ENCODE measurements at places on chromosomes 3 and 15.

DNA sequence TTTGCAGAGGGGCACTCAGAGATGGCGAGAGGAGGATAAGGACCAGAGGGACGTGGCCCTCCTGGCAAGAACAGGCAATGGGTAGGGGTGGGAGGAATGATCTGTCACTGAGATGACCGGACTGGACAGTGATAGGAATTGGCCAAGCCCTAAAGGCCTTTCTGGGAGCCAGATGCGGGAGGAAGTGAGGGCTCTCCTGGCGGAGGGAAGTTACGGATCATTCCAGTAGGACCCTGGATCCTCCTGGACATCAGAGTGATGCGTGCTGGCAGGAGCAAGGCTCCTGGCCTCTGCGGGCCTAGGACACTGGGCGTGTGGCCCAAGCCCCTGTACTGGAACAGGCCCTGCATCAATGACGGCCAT, 23.4 kb downstream of the KIF7 start:
- H3K36me3 ChIP-seq, result peaks cover 77% of the 10 kb centered on the region
- no peak overlapping the region for H3K27ac ChIP-seq

- no peak for ATAC-seq
- no peaks in the 10 kb centered on the region for H3K4me1 ChIP-seq
- H3K27me3 ChIP-seq, result no peaks in the 10 kb centered on the region
- H3K27ac ChIP-seq, result no peak overlapping the region
Observed at GRCh38 chr3:72316501-72317279, 531.6 kb downstream of the SHQ1 start.

DNA sequence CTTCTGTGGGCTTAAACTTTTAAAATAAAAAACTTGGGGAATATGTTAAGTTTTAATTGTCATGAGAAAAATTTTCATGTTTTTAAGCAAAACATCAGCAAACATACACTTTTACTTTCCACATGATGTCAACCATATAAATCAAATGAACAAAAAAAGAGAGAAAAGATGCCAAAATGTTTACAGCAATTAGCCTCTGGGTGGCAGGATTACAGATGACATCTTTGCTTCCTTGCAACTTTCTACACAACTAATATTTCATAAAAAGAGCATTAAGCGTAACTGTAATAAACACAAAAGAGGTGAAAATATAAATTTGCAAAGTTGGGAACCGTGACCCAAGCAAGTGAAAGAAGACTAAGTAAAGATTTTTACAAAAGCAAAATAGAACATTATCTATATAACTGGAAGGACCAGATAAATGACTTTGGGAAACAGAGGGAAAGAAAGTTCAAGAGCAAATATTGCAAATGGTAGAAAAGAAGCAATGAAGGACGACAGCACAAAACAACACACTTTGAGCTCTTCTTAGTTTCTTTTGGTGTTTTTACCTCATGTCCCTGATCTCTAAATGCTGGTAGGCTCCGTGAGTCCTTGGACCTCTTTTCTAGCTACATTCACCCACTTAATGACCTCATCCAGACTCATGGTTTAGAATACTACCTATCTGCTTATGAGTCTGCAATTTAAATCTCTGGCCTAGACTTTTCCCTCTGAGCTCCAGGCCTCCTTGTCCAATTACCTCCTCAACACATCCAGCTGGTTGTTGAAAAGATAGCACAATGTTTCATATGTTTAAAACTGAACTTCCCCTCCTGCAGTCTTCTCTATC, 9.4 kb downstream of the TP53BP1 start:
- H3K4me1 ChIP-seq, result no peaks in the 10 kb centered on the region
- no peak overlapping the region for H3K4me3 ChIP-seq
- H3K27me3 ChIP-seq, result no peaks in the 10 kb centered on the region
- no peak for ATAC-seq
- H3K27ac ChIP-seq, result no peak overlapping the region

DNA sequence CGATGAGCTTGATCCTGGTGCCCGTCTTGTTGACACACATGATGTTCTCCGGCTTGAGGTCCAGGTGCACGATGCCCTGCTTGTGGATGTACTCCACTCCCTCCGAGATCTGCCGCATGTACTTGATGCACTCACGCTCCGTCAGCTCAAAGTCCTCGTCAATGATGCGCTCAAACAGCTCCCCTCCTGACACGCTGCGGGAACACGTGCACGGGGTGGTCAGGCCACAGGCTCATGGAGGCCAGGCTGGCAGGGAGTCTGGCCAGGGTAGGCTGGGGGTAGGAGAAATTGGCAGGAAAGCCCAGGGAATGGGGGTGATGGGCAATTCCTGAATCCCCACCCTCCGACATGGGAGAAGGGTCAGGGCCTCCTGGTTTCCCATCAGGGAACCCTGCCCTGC, 55.5 kb upstream of the HACD2 start:
- peaks cover 7% of the 10 kb centered on the region for H3K4me1 ChIP-seq
- no peaks in the 10 kb centered on the region for H3K27me3 ChIP-seq
- H3K36me3 ChIP-seq, result peaks cover 71% of the 10 kb centered on the region
- ATAC-seq, result no peak
- H3K27ac ChIP-seq, result peak overlapping the region; percentile 92

- no peak overlapping the region for H3K27ac ChIP-seq
- H3K4me1 ChIP-seq, result no peaks in the 10 kb centered on the region
Observed at GRCh38 chr3:104519468-104520227, 847.1 kb upstream of the ALCAM start.

DNA sequence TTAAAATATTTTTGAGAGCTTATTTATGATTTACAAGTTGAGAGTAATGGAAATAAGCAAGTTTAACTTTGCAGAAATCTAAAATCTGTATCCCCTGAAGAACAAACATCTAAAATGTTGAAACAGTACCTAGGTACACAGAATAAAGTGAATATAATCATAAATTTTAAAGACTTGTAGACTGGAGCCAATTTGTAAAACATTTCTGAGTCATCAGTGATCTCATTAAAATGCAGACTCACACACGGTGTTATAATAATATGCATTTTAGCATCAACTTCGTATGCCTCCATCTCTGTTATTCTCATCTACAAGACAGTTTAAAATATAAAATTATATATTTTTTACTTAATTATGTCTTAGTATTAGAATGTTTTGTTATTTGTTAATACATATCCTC, 399.5 kb upstream of the GOLIM4 start:
- no peak overlapping the region for H3K4me3 ChIP-seq
- H3K36me3 ChIP-seq, result no peaks in the 10 kb centered on the region
- peaks cover 7% of the 10 kb centered on the region for H3K4me1 ChIP-seq
- ATAC-seq, result no peak
- no peak overlapping the region for H3K27ac ChIP-seq

GRCh38 chr3:129593595-129594339, 12.7 kb downstream of the PLXND1 start:
- peak overlapping the region; percentile 4 for H3K4me3 ChIP-seq
- no peaks in the 10 kb centered on the region for H3K4me1 ChIP-seq

- no peaks in the 10 kb centered on the region for H3K4me1 ChIP-seq
- H3K27me3 ChIP-seq, result no peaks in the 10 kb centered on the region
- no peaks in the 10 kb centered on the region for H3K36me3 ChIP-seq
- no peak for ATAC-seq
Observed at GRCh38 chr3:31880020-31880419, 101.0 kb downstream of the OSBPL10 start.

DNA sequence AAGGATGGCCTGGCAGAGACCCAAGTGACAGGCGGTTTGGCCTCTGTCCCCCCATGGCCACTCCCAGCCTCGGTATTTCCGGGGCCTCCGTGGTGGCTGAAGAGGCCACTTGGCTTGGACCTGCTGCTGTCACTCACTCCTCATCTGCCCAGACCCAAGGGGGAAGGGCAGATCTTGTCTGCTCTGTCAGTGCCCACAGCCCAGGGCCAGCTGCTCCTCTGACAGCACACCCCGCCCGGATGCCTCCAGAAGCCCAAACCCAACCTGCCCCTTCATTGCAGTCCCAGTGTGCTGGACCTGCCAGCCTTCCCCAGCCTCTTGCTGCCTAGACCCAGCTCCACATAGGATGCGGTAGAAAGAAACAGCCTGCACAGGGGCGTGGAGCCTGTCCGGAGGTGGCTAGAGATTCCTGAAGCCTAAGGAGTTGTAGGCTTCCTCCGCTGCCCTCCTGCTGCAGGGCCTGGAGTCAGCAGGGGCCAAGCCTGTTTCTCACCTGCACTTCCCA, 52.0 kb downstream of the MAGEF1 start:
- no peaks in the 10 kb centered on the region for H3K27me3 ChIP-seq
- no peak for ATAC-seq
- no peaks in the 10 kb centered on the region for H3K4me1 ChIP-seq
- H3K27ac ChIP-seq, result no peak overlapping the region
- H3K36me3 ChIP-seq, result no peaks in the 10 kb centered on the region

DNA sequence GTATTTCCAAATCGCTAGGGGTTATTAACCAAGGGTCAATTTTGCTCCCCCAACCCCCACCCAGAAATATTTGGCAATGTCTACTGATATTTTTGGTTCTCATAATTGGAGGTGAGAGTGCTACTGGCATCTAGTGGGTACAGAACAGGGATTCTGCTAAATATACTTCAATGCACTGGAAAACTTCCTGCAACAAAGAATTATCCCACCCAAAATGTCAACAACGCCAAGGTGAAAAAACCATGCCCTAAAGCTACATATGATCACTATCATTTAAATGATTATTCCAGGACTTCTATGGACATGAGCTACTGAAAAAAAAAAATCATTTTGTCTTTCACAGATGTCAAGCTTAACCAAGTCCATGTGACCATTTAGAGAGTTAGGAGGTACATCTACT, 867.9 kb downstream of the FHIT start:
- no peaks in the 10 kb centered on the region for H3K4me1 ChIP-seq
- no peaks in the 10 kb centered on the region for H3K27me3 ChIP-seq
- ATAC-seq, result no peak
- H3K27ac ChIP-seq, result no peak overlapping the region
- H3K4me3 ChIP-seq, result no peak overlapping the region

- no peaks in the 10 kb centered on the region for H3K4me1 ChIP-seq
- H3K4me3 ChIP-seq, result no peak overlapping the region
- no peak overlapping the region for H3K27ac ChIP-seq
- peaks cover 16% of the 10 kb centered on the region for H3K27me3 ChIP-seq
- ATAC-seq, result no peak
- no peaks in the 10 kb centered on the region for H3K36me3 ChIP-seq
Observed at GRCh38 chr3:150798122-150798618, 35.2 kb upstream of the SIAH2 start.

DNA sequence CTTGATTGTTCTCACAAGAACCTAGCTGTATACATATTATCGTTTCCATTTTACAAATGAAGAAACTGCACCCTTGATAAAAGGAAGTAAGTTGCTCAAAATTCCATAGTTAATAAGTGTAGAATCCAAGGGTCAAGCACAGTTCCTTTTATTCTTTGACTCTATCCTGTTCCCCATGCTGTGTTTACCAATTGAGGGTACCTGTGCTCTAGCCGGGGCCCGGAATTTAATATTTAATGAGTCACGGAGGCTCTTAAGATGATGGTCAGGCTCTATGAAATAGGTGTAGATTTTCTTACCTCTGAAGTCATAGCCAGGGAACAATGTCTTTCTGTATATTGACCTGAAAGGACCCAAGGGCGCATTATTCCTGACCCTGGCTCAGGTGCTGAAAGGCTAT, 65.2 kb downstream of the LPP start:
- H3K36me3 ChIP-seq, result no peaks in the 10 kb centered on the region
- H3K27me3 ChIP-seq, result no peaks in the 10 kb centered on the region
- peaks cover 78% of the 10 kb centered on the region for H3K4me1 ChIP-seq
- H3K27ac ChIP-seq, result peak overlapping the region; percentile 100
- H3K4me3 ChIP-seq, result peak overlapping the region; percentile 17

GRCh38 chr3:14435175-14436014, 33.0 kb downstream of the SLC6A6 start:
- H3K4me3 ChIP-seq, result no peak overlapping the region
- no peaks in the 10 kb centered on the region for H3K27me3 ChIP-seq
- no peak for ATAC-seq
- H3K27ac ChIP-seq, result peak overlapping the region; percentile 28

DNA sequence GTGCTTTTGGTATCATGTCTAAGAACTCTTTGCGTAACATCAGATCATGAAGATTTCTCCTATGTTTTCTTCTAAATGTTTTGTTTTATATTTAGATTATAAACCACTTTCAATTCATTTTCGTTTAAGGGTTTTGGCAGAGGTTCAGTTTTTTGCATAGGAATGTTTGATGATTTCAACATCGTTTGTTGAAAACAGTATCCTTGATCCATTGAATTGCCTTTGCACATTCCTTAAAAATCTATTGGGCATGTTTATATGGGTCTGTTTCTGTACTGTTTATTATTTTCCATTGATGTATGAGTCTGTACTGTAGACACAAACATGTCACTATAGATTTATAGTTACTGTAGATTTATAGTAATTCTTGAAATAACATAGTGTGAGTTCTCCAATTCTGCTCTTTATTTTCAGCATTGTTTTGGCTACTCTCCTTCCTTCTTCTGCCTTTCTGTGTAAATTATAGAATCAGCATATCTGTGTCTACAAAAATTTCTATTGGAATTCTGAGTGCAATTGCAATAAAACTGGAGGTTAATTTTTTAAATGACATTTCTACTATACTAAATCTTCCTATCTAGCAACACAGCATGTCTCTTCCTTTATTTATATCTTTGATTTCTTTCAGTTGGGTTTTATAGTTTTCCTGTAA, 374.0 kb downstream of the SV2B start:
- peaks cover 9% of the 10 kb centered on the region for H3K27me3 ChIP-seq
- H3K4me3 ChIP-seq, result no peak overlapping the region
- no peaks in the 10 kb centered on the region for H3K36me3 ChIP-seq

DNA sequence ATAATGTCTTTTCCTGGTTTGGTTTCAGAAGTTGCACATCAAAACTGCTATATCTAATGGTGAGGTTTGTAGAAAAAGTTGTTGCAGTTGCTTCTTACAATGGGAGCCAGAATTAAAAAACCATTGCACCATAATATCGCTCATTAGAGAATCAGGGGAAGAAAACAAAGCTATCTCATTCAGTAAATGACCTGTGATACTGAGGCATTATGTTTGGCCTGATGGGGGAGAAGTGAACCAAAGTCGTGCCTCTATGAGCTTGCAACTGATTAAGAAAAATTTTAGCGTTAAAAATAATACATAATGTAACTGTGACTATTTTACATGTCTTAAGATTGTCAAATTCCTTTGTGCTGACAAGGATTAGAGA, 60.2 kb upstream of the ARHGEF26 start:
- peak overlapping the region; percentile 87 for H3K27ac ChIP-seq
- H3K27me3 ChIP-seq, result no peaks in the 10 kb centered on the region
- peak; percentile 17 for ATAC-seq
- H3K36me3 ChIP-seq, result no peaks in the 10 kb centered on the region
- H3K4me3 ChIP-seq, result no peak overlapping the region

Measured in gastroesophageal sphincter (tissue), 4 donors.